ENCODE measurements at places on chromosomes 13 and 19.

DNA sequence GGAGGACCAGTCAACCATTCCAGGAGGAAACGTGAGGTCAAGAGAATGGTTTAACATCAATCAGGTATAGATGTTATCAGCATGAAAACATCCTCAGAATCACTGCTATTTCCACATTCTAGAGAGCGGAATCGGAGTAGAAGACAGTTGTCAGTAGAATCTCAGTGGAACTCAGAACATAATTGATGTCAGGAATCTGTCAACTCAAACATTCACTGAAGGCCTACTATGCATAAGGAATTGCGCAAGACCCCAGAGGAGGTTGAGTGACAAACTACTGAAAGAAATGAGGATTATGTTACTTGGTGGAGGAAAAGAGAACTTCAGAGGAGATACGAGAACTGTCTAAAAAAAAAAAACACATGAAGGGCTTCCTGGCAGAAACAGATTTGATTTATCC, 97.8 kb downstream of the LHFPL6 start:
- DNase-seq, result no peak

GRCh38 chr19:55441319-55441691, 1.8 kb downstream of the SHISA7 start:
- DNase-seq, result no peak

DNA sequence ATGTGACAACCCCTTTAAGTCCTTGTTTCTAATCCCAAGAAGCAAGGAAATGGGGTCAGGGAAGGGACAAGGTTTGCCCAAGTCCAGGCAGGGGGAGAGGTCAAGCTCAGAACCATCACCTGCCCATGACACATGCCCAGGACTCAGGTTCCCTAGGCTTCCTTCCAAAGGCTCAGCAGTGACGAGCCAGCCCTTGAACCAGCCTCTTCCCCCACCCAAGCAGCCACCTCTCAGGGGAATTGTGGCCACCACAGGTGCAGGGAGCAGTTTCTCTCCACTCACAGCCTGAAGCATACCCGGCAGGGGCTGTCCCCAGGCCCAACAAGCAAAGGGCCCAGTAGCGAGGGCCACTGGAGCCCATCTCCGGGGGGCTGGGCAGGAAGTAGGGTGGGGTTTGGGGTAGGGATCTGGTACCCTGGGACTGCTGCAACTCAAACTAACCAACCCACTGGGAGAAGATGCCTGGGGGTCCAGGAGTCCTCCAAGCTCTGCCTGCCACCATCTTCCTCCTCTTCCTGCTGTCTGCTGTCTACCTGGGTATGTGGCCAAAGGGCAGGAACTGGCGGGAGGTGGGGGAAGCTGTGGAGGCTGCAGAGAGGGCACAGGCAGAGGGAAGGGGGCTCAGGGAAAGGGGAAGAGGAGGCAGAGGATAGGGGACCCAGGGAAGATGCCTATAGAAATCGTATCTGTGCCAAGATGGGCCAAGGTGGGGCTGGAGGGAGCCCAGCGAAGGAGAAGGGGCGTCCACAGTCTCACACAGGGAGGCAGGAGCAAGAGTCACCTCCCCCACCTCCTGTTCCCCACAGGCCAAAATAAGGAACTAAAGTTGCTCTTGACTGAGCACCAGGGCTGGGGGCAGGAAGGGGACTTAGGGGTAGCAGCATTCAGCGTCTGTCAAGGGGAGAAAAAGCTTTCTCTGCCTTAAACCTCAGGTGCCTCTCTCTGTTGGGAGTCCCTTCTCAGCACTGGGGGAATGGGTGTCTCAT, at the start of gene CD79A:
Gene CD79A, plus strand, starts transcription at position 433 of the 986 bp plus-strand sequence. Its CDS starts 26 bp downstream, at position 459.
- no peak for DNase-seq

DNA sequence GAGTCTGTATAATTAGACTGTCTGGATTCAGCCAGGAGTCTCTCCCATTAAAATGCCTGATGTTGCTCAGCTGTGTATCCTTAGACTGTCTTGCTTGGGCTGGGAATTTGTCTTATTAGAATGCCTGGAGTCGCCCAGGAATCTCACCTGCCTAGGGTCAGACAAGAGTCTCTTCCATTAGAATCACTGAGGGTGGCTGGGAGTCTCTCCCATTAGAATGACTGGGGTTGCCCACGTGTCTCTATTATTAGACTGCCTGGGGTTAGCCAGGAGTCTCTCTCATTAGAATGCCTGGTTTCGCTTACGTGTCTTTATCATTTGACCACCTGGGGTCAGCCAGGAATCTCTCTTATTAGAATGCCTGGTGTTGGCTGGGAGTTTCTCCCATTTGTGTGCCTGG, 1450.0 kb downstream of the UQCRFS1 start:
- no peak for DNase-seq

DNA sequence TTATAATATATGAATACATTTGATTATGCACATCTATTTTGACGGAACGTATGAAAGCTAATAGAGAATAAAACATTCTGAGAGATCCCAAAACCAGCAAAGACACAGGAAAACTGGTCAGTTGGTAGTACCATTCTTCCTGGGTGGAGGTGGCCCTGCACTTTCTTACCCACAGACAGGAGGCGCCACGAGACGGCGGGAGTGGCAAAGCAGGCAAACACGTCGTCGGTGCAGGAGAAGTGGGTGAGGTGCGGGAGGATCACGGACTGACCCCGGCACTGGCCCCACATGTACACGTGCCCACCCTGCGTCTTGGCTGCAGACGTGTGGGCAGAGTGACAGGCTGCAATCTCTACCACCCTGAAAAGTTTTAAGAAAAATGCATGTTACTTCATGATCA, 36.1 kb downstream of the RCBTB1 start:
- DNase-seq, result no peak

- DNase-seq, result no peak
These were observed 64.4 kb downstream of the WASF3 start for GRCh38 chr13:26621731-26622401.

- DNase-seq, result no peak
These were observed 380.1 kb downstream of the FGF14 start for GRCh38 chr13:102021777-102022176.

DNA sequence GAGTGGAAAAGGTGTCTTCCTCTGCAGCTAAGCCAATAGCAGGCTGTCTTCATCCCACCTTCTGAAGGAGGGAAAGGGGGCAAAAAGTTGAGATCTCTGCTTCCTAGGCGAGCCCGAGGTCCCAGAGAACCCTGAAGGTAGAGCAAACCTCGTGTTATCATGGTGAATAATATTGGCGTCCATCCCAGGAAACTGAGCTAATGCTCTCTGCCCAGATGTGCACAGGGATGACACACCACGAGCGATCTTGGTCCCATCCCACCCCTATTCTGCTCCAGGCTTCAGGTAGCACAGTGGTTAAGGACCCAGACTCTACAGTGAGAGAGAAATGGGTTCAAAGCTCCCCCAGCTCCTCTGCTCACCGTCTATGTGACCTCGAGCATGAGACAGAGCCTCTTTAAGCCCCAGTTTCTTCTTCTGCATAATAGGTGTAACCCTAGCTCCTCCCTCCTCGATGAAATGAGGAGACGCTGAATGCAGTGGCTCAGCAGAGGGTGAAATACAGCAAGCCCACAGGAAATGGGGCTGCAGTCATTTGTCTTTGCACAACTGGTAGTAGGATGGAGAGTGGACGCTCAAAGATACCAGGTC, 9.9 kb upstream of the CEACAM20 start:
- DNase-seq, result no peak

DNA sequence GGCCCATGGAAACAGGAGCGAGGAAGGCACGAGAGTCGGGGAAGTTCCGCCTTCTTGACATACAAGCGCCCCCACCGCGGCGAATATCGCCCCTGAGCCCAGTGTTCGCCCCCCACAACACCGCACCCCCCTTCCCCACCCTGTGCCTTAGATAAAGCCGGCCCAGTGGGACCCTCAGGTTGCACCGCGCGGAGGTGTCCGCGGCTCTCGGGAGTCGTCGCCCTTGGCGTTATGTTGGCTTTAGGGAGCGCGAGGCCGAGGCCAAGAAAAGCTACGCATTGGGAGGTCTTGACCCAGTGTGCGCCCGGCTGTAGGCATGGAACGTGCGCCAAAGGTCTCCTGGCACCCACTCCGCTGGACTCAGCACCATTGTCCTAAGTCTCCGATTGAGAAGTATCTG, 603 bp upstream of the ZNF132 start:
- DNase-seq, result no peak

- no peak for DNase-seq
These were observed 28.0 kb downstream of the CYP4F2 start for GRCh38 chr19:15869873-15870272.

- DNase-seq, result no peak
These were observed 5.9 kb downstream of the LRRC4B start for GRCh38 chr19:50562329-50562728.

- DNase-seq, result no peak
These were observed 80.7 kb downstream of the RNASEH2B start for GRCh38 chr13:50990065-50990817.

GRCh38 chr13:43200307-43200706, 176.9 kb downstream of the DNAJC15 start:
- DNase-seq, result no peak

- DNase-seq, result no peak
These were observed 32.7 kb upstream of the OLFM2 start for GRCh38 chr19:9968820-9969687.

- no peak for DNase-seq
These were observed 9.8 kb downstream of the IRF3 start for GRCh38 chr19:49655570-49656455.

GRCh38 chr13:99178636-99179035, 22.0 kb upstream of the UBAC2 start:
- DNase-seq, result no peak

DNA sequence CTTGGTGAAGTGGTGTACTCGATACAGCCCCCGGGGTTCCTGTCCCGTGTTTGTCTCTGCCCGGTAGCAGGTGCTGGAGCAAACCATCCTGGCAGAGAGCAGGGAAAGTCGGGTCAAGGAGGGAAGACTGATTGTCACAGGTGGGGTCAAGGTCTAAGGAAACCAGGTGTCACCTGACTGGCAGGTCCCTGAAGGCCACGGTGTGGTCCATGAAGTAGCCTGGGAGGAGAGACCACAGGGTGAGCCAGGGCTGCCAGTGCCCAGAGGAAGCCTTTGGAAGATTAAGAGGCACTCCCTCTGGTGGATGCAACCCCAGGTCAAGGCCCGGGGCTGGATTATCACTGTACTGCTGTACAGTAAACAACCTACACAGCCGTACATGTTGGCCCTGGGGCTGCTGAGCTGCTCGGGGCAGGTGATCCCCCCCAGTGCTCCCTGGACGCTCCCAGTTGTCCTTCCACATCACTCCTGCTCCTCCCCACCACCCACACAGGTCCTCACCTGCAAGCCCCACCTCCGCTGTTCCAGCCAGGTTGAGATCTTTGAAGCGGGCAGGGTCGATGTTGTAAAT, 6.0 kb upstream of the CCER2 start:
- DNase-seq, result no peak

- DNase-seq, result no peak
These were observed 38.8 kb upstream of the LATS2 start for GRCh38 chr13:21100211-21100610.

DNA sequence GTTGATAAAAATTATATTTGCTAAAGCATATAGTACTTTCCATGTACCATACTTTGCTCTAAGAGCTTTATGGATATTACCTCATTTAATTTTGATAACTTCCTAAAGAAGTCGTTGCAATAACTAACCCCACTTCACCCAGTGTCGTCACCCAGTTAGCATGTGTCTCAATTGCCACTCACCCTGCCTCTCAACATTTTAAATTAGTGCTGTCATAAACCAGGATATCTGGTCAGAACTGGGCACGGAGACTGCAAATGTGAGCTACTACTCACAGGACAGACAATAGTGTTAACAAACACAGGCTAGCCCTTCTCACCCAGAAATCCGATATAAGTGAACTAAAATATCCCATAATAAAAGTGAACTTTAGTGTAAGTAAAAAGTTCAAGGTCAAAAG, 430.6 kb downstream of the KLF12 start:
- DNase-seq, result no peak

All from renal pelvis (tissue), 12 donors.